ENCODE measurements at places on chromosomes 1 and 21.

DNA sequence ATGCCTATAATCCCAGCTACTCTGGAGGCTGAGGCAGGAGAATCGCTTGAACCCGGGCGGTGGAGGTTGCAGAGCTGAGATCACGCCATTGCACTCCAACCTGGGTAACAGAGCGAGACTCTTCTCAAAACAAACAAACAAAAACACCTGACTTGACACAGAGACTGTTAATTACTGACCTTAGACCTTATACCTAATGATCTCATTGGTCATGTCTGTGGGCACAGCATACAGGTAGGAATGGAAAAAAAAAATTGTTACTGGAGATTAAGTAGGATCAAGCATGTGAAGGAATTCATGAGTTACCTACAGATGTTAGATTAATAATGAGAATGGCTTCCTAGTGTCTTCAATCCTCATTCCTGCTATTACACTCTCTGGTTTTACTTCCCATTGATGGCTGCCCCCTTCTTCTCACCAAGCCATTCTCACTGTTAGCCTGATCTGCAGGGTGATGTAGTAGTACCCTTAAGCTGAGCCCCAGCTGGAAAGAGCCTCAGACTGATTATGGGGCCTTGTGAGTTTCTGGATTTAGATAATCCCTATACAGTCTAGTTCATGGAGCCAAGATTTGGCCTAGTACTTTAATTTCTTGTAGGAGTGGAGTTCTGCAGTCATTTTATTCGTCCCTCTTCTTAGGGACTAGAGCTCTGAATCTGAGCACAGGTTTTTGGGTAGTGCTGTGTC lies 8.8 kb downstream of the TBCE start:
- no peak for DNase-seq

GRCh38 chr1:228852024-228852423 lies 116.7 kb downstream of the RHOU start:
- DNase-seq = no peak

GRCh38 chr1:21645550-21645949 lies 23.6 kb downstream of the RAP1GAP start:
- no peak for DNase-seq

- DNase-seq = no peak
These were observed 279.5 kb upstream of the POU3F1 start for GRCh38 chr1:38326135-38326534.

DNA sequence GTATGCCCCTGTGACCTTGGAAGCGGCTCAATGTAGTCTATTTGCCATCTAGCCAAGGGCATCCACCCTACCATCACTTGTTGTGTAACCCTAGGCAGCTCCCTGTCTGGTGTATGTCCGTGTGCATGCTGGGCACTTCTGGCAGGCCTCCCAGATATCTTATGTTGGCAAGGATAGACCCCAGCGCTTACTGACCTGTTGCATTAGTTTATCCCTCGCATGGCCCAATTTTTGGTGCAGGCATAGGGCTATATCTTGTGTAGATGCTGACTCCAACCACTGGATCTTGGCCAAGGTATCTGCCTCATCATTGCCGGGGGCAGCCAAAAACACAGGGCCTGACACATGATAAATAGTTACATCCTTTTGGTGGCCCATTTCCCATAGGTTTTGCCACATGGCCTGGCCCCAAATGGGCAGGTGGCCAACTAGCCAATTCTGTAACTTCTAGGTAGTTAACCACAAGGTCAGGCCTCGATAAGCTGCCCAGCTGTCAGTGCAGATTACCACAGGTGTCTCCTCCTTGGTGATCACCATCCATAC lies 14.0 kb upstream of the TBX19 start:
- no peak for DNase-seq

DNA sequence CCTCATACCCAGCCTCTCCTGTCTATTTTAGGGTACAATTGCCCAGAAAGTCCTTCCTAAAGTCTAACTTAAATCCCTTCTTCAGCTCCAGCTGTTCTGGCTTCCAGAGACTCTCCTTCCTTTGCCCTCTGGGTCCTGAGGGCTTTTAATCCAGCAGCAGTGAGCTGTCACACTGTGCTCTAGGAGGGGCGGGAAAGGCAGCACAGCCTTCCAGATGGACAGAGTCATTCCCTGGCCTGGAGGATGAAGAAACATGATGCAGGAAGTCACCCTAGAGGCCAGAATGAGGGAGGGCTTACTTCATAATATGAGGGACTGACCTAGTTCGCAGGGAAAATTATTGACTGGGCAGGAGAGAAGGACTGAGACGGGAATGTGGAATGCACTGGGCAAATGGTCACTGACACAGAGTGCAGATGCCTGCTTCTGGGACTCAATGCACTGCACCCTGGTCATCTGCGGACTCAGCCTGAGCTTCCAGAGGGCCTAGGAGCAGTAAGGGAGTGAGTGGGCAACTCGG lies 1.3 kb downstream of the SH2D2A start:
- DNase-seq = no peak

DNA sequence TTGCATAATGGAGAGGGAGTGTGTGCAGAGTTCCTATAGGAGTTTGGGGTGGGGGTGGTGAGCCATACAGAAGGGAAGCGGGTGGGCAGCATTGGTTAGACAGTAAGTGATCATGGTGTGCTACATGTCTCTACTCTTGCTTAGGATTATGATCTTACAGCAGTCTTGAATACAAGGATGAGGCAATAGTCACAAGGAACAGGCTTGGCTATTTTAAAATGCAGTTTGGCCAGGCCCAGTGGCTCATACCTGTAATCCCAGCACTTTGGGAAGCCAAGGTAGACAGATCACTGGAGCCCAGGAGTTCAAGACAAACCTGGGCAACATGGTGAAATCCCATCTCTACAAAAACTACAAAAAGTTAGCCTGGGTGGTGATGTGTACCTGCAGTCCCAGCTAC lies 12.3 kb downstream of the MYOC start:
- DNase-seq = no peak

DNA sequence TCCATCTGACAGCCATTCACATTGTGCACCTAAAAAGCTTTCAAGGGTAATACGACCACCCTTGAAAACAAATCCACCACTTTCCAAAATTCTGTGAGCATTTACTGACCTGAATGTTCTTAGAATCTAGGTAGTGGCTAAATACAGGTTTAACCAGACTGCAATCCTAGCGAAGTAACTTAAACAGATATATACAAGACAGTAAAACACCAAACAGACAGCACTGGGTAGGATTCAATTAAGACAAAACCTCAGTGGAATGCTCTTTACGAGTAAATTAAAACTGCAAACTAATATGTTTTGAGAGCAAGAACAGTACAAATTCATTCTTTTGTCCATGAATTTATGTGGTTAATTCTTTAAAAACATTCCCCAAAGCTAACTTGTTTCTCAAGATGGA lies 354.2 kb upstream of the ESRRG start:
- no peak for DNase-seq

GRCh38 chr21:44592446-44593311 lies at the start of gene KRTAP10-6:
TSS of gene KRTAP10-6 (minus strand) at chr21:44592505. CDS start at chr21:44592484, 21 bp downstream.
- no peak for DNase-seq

DNA sequence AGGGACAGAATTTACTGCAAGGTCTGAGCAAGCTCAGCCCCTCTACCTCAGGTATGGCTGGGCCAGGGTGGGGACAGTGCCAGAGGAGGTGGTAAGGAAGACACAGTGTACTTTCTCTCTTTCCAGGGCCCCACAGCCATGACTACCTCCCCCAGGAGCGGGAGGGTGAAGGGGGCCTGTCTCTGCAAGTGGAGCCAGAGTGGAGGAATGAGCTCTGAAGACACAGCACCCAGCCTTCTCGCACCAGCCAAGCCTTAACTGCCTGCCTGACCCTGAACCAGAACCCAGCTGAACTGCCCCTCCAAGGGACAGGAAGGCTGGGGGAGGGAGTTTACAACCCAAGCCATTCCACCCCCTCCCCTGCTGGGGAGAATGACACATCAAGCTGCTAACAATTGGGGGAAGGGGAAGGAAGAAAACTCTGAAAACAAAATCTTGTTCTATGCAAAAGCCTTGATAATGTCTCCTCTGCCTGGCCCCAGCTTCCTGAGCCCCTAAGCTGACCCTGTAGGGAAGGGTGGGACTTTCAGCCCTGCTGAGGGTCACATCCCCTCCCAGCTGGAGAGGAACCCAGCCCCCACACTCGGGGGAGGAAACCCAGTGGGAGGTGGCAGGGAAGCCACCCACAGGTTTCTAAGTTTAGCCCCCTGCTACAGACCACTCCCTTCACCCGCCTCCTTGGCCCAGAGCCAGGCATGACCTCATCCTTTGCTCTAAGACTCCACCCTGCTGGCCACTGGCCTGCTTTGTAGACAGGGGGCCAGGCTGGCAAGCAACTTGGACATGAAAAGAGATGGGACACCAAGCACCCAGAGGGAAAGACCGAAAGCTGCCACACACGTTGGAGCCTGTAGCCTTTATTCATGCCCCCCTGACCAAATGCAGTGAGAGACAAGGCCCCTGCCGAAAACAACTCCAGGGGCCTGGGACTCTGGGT lies 6.4 kb downstream of the RHOC start:
- peak; percentile 52 for DNase-seq

DNA sequence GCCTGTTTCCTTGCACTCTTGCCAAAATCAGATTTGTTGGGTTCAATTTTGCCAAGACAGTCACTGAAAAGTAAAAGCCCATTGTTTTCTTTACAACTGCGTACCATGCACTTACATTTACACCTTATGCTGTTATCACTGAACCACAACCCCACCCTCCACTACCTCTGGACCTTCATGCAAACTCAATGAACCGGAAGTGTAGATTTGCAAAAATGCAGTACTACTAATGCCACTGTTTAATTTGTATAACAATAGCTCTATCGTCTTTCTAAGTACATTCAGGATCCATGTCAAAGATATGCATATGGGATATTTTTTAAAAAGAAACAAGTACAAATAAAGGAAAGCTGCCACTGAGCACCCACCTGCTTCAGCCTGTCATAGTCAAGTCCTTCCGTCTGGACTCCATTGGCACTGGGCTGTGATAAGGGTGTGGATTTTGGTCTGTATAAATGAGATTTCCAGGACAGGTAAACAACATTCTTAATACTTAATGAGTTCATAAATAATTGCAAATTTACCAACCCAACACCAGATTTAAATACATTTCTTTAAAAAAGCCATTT lies 72.9 kb upstream of the LBR start:
- no peak for DNase-seq

- no peak for DNase-seq
These were observed 10.5 kb downstream of the ATP5IF1 start for GRCh38 chr1:28246427-28246832.

DNA sequence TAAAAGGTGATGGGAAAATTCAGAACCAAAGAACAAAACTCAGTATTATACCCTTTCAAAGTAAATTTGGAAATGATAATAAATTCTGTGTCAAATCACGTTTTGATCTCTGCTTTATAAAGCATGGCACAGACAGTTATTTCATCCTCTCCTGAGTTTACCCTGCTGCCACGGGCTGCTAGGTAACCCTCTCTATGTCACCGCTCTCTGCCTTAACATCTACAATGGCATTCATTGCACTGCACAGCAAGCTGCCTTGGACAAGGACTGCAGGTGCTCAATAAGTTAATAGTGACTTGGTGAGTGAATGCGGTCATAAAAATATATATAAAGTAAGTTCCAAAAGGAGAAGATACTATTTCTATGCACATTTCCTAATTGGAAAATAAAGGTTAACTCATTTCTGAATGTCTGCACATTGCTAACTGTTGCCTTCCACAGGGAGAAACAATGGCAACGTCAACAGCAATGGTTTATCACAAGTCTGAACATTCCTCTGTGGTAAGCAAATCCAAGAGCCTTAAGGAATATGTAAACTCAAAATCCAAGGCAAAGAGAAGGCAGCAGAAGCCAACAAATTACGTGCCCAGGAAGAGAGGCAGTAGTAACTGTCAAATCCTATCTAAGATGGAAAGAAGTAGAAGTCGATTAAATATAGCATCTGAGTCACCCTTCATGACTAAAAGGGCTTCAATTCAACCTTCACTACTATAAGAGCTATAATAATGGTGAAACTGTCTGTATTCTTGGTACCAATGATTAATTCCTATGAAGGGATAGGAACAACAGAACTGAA lies 19.4 kb downstream of the FYB2 start:
- no peak for DNase-seq

DNA sequence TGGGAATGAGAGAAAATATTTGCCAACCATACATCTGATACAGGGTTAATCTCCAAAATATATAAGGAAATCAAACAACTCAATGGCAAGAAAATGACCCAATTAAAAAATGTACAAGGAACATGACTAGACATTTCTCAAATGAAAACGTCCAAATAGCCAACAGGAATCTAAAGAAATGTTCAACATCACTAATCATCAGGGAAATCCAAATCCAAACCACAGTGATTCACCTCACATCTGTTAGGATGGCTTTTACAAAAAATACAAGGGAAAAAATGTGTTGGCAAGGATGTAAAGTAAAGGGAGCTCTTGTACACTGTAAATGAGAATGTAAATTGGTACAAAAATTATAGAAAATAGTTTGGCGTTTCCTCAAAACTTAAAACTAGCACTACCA lies 54.7 kb upstream of the ZRANB2 start:
- no peak for DNase-seq

- DNase-seq = no peak
These were observed 79.5 kb upstream of the SLC45A1 start for GRCh38 chr1:8238141-8239038.

DNA sequence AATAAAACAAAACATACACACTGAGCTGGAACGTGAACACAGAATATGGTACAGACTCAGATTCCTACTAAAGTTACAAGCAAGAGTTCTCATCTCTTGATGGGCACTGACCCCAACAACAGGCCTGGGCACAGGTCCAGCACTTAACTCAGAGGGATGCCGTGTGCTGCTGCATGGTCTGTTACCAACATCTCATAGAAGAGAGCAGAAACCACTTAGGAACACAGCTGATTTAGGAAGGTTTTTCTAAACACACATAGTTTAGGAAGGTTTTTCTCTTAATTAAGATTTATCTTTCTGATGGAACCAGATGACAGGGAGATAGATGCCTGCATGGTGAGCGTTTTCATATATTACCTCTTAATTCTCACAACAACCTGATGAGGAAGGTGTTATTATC lies 1.5 kb downstream of the GCLM start:
- no peak for DNase-seq

DNA sequence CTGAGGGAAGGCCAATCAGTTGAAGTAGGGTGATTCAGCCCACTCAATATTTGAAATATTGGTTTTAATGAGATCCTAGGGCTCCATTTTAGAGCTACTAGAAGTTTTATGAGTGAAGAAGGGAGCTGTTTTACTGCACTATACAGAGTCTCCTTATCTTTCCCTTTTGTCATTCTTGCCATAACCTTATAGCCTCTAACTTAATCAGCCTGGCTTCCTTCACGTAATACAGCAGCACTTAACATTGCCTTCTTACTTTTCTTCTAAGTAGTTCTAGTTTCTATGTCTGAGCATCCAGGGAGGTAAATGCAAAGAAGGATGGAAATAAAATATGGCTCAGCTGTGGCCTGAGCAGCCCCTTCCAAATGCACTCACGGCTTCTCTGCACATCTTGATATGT lies 299.3 kb downstream of the KIF26B start:
- DNase-seq = no peak

- DNase-seq = peak; percentile 47
These were observed 81.1 kb downstream of the SIK1 start for GRCh38 chr21:43345746-43346409.

- no peak for DNase-seq
These were observed 5.2 kb upstream of the MEF2D start for GRCh38 chr1:156505679-156506298.

GRCh38 chr1:52706136-52706670 lies 8.1 kb upstream of the COA7 start:
- no peak for DNase-seq

Measured in activated T-cell treated with anti-CD3 and anti-CD28 coated beads for 48 hours (primary cell).